Naive B cell (primary cell): ENCODE measurements at places on chromosomes 2 and 18. TPM values are rescaled to one million over a fixed set of nuclear protein-coding genes. Genes with fewer than 3 reads are reported as not detected.

The CIDEA gene
- polyA plus RNA-seq = not detected

GRCh38 chr2:8659092-8659734 is 22.6 kb upstream of the ID2 start:
- DNase-seq = no peak
- H3K4me3 ChIP-seq = no peak overlapping the region
- H3K27ac ChIP-seq = no peak overlapping the region
- peaks cover 84% of the 10 kb centered on the region for H3K27me3 ChIP-seq
- no peaks in the 10 kb centered on the region for H3K36me3 ChIP-seq

The BCL11A gene
- 152 TPM for polyA plus RNA-seq

The BMP10 gene
- not detected for polyA plus RNA-seq

GRCh38 chr2:47277187-47277586 is 122.1 kb upstream of the STPG4 start:
- peaks cover 4% of the 10 kb centered on the region for H3K27me3 ChIP-seq
- DNase-seq = no peak
- peaks cover 3% of the 10 kb centered on the region for H3K4me1 ChIP-seq
- H3K4me3 ChIP-seq = no peak overlapping the region
- no peak overlapping the region for H3K27ac ChIP-seq

The SERPINB12 gene
- polyA plus RNA-seq = not detected

DNA sequence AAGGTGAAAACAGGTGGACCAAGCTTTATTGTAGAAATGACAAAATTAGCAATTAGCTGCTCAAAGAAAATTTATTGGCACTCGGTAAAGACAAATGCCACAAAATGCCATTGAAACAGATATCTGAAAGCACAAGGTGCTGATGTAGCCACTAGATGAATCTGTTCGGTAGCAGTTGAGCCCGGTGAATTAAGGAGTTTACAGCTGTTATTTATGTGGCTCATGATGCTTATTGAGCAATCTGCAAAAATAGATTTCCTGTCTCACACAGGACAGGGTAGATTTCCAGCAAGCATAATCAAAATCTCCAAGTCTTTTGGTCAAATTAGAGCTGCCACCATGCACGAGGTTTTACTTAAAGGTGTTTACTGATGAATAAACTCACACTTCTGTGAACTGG is 182.2 kb downstream of the PPP1R1C start:
- H3K4me1 ChIP-seq = no peaks in the 10 kb centered on the region
- no peaks in the 10 kb centered on the region for H3K36me3 ChIP-seq
- no peak for DNase-seq

- no peak for DNase-seq
- no peaks in the 10 kb centered on the region for H3K27me3 ChIP-seq
- H3K36me3 ChIP-seq = no peaks in the 10 kb centered on the region
These were observed 385.8 kb upstream of the TRIB2 start for GRCh38 chr2:12330916-12331315.

DNA sequence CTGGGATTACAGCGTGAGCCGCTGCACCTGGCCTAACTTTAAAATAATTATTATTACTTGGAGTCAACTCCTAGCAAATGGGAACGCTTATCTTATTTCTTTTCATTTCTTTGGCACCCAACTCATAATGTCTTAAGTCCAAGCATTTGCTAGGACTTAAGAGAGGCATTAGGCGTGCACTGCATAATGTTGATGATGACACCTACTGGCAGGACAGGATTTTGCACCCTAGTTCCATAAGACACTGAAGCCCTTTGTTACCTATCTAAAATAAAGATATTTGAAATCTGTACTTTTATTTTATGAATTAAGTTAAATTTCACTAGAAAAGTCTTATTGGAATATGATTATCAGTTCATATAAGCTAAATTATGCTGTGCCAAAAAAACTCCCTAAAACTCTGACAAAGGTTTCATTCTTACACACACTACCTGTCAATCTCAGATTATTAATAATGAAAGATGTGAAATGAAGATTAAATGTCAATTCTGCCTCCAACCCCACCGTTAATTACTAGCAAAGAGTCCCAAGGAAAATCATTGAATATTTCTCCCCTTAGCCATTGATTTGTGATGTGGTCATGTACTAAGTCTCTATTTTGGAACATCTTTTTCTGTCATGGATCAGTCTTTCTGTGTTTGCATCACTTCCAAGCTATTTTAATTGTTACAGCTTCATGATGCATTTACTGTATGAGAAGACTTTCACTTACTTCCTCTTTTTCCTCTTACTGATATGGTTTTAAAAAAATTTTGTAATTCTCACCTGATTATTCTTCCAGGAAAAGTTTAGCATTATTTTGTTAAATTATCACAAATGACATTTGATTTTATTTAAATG is 12.7 kb upstream of the CDH2 start:
- H3K27ac ChIP-seq = no peak overlapping the region
- no peak overlapping the region for H3K4me3 ChIP-seq
- no peaks in the 10 kb centered on the region for H3K27me3 ChIP-seq
- DNase-seq = no peak
- no peaks in the 10 kb centered on the region for H3K36me3 ChIP-seq
- no peaks in the 10 kb centered on the region for H3K4me1 ChIP-seq

GRCh38 chr2:181904022-181904632 is 12.6 kb downstream of the ITPRID2 start:
- H3K4me3 ChIP-seq = no peak overlapping the region
- DNase-seq = peak; percentile 23
- H3K36me3 ChIP-seq = peaks cover 22% of the 10 kb centered on the region
- peaks cover 9% of the 10 kb centered on the region for H3K4me1 ChIP-seq
- H3K27me3 ChIP-seq = no peaks in the 10 kb centered on the region
- H3K27ac ChIP-seq = no peak overlapping the region

The IL36A gene
- polyA plus RNA-seq = not detected

DNA sequence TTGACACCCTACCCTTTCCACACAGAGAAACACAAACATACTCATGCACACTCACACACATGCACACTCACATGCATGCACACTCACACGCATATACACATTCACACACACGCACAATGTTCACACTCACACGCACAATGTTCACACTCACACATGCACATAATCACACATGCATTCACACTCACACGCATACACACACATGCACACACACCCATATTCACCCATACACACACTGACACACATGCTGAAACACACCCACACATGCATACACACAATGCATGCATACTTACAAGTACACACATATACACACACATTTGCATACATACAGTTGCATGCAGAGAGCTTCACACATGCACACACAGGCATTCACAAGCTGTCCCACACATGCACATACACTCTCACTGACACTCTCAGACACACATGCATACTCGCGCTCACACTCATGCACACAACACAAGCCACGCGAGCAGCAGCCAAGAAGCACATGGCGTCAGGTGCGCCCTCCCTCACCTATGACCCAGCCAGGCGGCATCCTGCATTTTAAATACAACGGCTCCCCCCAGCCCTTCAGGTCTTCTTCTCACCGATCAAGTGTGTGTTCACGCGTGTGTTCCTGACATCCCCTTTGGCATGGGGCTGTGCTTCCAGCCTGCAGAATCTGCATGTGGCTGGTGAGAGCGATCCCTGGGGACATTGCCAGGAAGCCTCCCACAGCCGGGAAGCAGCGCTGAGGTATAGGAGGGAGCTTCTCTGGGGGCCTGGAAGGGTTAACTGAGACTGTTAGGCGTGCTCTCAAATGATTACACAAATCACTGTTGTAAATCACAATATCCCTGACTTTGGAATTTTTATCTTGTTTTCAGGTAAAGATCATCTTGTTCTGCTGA is 195.1 kb downstream of the RTP5 start:
- no peaks in the 10 kb centered on the region for H3K36me3 ChIP-seq
- DNase-seq = no peak
- no peak overlapping the region for H3K27ac ChIP-seq
- no peaks in the 10 kb centered on the region for H3K4me1 ChIP-seq
- H3K27me3 ChIP-seq = peaks cover 13% of the 10 kb centered on the region

- H3K27ac ChIP-seq = peak overlapping the region; percentile 67
- DNase-seq = no peak
- H3K27me3 ChIP-seq = no peaks in the 10 kb centered on the region
- peaks cover 33% of the 10 kb centered on the region for H3K36me3 ChIP-seq
- peaks cover 57% of the 10 kb centered on the region for H3K4me1 ChIP-seq
These were observed 62.0 kb downstream of the ANKRD44 start for GRCh38 chr2:197248623-197249022.

DNA sequence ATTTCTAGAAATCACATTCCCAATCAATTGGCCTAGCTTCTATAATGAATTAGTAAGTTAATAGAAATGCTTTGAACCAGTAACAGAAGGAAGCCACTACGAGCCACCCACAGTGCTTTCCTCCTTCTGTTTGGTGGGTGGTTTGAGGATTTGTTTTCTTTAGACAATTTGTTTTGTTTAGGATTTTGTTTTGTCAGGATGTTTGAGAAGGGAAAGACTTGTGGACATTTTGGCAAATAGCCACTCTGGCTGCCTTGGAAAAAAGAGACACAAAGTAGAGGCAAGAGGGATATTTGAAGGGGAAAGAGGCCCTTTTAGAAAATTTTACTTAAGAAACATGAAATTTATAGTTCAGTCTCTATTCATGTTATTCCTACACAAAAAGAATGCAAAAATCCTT is 47.7 kb downstream of the TANK start:
- DNase-seq = no peak
- no peaks in the 10 kb centered on the region for H3K27me3 ChIP-seq
- H3K36me3 ChIP-seq = peaks cover 10% of the 10 kb centered on the region
- H3K4me1 ChIP-seq = peaks cover 4% of the 10 kb centered on the region
- H3K4me3 ChIP-seq = no peak overlapping the region

DNA sequence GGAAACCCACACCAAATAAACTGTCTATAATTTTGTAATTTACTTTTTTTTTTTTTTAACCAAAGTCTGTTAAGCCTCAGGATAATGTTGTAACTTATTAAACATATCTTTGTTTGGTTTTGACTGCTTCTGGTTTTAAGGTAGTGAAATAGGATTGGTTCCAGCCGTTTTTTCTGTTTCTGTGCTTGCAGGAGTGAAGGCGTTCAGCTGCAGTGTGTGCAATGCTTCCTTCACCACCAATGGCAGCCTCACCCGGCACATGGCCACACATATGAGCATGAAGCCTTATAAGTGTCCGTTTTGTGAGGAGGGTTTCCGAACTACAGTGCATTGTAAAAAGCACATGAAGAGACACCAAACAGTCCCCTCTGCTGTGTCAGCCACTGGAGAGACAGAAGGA is 93.1 kb downstream of the ZNF236 start:
- no peak overlapping the region for H3K4me3 ChIP-seq
- no peaks in the 10 kb centered on the region for H3K27me3 ChIP-seq
- no peak for DNase-seq

DNA sequence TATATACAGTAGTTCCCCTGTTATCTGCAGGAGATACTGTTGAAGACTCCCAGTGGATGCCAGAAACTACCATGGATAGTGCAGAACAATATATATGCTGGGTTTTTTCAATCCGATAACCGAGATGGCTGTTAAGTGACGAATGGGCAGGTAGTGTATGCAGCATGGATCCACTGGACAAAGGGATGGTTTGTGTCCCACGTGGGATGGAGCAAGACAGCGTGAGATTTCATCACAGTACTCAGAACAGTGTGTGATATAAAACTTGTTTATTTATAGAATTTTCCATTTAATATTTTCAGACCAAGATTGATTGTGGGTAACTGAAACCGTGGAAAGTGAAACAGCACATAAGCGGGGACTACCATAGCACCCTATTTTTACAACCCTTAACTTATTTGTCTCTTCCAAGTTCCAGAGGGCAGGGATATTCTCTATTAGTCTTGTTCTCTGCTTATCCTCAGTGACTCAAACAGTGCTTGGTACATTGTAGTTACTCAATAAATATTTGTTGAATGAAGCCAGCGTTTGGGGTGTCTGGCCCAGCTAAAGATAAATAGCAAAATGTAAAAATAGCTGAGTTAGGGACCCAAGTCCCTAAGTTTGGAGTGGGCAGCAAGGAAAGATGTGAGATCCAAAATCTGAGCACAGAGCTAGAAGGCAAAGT is 50.0 kb downstream of the RHBDD1 start:
- no peaks in the 10 kb centered on the region for H3K27me3 ChIP-seq
- no peak for DNase-seq
- peaks cover 10% of the 10 kb centered on the region for H3K4me1 ChIP-seq
- H3K27ac ChIP-seq = peak overlapping the region; percentile 59

GRCh38 chr2:176415937-176416499 is 146.8 kb downstream of the MTX2 start:
- H3K4me1 ChIP-seq = no peaks in the 10 kb centered on the region
- no peak overlapping the region for H3K4me3 ChIP-seq
- DNase-seq = no peak
- H3K36me3 ChIP-seq = no peaks in the 10 kb centered on the region

The EPHA4 gene
- polyA plus RNA-seq = 2.3 TPM

The SMIM21 gene
- not detected for polyA plus RNA-seq

DNA sequence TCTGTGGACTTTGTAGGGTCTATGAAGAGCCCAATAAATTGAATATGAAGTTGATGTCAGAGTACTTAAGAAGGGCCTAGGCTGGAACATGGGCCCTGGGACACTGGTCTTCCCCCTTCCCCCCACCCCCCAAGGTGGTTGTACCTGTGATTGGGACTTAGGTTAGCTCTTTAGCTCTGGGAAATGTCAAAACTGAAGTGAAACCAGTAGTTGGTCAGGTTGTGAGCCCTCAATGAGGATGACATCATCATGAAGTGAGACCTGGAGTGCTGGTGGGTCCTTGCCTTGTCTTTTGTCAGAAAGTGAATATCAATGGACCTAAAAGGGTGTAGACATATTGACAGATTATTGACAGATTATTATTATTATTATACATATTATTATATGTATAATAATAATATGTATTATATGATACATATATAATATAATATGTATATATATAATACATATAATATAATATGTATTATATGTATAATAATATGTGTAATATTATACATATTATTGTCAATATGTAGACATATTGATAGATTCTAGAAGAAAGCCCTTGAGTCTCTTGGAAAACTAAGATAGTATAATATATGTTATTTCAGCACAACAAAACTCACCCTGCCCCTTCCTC is 5.4 kb downstream of the MARS2 start:
- no peaks in the 10 kb centered on the region for H3K36me3 ChIP-seq
- no peaks in the 10 kb centered on the region for H3K27me3 ChIP-seq
- no peak overlapping the region for H3K27ac ChIP-seq
- H3K4me1 ChIP-seq = peaks cover 47% of the 10 kb centered on the region
- no peak for DNase-seq

- no peaks in the 10 kb centered on the region for H3K4me1 ChIP-seq
- H3K27me3 ChIP-seq = no peaks in the 10 kb centered on the region
- H3K36me3 ChIP-seq = no peaks in the 10 kb centered on the region
- no peak overlapping the region for H3K4me3 ChIP-seq
- no peak for DNase-seq
- H3K27ac ChIP-seq = no peak overlapping the region
These were observed 586.8 kb upstream of the CNTNAP5 start for GRCh38 chr2:123438251-123438650.

DNA sequence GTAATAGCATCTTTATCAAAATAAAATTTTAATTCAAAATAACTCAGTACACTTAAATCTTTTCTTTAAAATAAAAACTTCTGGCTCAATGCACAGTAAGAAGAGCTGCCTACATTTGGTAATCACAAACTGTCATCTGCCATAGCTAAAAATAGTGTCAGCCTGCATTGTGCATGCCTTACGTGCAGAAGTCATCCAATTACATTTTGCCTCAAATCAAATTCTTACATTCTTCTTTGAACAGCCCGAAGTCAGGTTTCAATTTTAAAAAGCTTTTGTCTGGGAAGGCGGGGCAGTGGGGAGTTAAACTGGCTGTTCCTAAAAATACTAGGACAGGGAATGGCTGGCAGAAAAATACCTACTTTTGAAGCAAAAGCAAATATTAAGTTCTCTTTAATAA is 51.1 kb downstream of the RTN4 start:
- no peaks in the 10 kb centered on the region for H3K36me3 ChIP-seq
- H3K4me3 ChIP-seq = no peak overlapping the region
- no peak overlapping the region for H3K27ac ChIP-seq
- H3K27me3 ChIP-seq = no peaks in the 10 kb centered on the region
- peaks cover 75% of the 10 kb centered on the region for H3K4me1 ChIP-seq

The RUFY4 gene
- not detected for polyA plus RNA-seq
